ENCODE measurements at places on chromosomes 5 and 9.

DNA sequence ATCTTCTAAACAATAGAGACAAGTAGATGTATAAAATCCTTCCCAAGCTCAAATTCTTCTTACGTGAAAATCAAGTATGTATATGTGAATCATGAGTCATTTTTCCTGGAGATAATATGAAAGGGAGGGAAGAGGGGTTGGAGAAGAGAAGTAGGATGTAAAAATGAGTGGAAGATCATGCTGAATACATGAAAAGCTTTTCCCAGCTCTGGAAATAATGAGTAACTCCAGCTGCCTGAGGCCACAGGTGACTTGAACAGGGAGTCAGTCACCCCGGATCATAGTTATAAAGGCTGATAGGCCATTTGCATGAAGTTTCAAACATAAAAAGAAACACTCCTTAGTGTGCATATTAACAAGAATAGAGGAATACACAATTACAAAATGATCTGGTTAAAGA is 486.7 kb downstream of the EFNA5 start:
- no peak for DNase-seq

DNA sequence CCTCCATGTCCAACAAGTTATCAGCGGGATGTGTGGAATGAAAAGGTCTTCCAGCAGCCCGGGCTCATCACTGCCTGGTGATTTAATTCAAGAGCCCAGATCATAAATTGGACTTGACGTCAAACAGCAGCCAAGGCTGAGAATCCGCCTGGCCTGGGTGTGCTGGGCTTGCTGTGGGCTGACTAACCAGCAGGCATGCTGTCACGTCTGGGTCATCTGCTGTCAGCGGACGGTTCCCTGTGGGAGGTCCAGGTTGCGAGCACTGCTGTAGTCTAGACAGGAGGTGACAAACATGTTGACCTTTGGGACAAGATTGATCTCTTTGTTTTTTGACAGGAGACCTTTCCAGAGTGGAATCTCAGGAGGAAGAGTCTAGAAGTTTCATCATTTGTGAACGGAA is 289.7 kb downstream of the OSTF1 start:
- DNase-seq: no peak

- no peak for DNase-seq
These were observed 62.8 kb downstream of the INSYN2B start for GRCh38 chr5:169917500-169917899.

DNA sequence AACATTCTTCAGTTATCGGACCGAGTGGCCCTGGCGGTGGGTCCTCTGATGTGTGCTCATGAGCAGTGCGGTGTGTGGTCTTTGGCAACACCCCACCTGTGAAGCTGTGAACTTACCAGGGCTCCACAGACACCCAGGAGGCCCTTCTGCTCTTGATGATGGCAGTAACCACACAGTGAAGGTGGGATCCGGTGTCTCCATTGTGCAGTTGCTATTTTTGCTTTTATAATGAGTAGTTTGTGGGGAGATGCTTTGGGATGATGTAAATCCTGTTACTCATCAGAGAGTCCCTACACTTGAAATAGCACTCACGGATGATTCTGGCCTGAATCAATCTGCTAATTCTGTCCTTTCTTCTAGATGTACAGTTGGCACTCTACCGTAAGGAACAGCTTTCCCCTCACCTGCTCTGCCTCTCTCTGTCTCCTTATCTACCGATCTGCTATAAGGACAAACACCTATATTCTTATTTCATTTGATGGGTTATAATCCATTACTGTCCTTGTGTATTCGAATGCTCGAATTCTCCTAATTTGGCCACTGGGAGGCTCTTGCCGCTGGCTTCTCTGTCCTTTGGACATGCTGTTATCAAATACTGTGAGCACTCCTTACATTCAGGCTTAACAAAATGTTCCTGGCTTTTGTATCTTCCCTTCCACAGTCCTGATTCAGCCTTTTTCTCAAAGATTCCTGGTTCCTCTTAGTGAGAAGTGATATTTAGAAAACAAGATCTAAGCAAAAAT is 20.2 kb downstream of the ATPSCKMT start:
- no peak for DNase-seq

- peak; percentile 94 for DNase-seq
These were observed at the start of gene ST6GALNAC4 for GRCh38 chr9:127916720-127917581. TSS of gene ST6GALNAC4 (minus strand) at chr9:127917041. CDS start at chr9:127916419, 622 bp downstream.

DNA sequence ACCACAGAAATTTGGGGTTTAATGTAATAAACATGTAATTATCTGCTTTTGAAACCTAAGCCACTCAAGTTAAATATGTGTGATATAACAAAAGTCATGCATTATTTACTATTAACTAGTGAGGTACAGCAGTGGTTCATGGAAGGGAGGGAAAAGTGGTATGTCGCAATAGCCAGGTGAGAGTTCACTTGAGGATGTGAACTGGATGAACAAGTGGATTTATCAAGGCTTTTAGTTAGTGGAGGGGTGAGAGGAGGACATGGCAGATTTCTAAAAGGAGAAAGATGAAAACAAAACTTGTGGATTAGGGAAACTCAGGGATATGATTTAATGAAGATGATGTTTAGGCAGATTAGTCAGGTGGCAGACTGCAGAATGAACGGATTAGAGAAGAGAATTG is 141.3 kb upstream of the NFIB start:
- DNase-seq: no peak

- DNase-seq: no peak
These were observed 290.2 kb upstream of the PRDM9 start for GRCh38 chr5:23217159-23217558.

GRCh38 chr9:82488313-82489200 is 500.0 kb downstream of the SPATA31D1 start:
- no peak for DNase-seq

DNA sequence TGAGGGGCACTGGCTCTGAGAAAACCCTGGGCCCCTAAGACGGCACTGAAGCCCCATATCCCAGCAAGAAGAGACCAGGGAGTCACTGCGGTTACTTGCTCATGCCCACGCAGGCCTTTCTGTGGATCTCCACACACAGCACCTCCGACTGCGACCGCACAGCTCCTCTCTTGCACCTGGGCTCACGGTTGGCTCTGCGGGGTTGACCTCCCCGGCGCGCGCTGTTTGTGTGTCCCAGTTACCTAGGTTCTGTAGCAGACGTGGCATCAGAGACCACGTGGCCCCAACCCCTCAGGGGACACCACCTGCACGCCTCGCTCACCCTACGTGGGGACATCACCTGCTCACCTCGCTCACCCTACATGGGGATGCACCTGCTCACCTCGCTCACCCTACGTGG is 12.7 kb downstream of the LPCAT1 start:
- DNase-seq: no peak

DNA sequence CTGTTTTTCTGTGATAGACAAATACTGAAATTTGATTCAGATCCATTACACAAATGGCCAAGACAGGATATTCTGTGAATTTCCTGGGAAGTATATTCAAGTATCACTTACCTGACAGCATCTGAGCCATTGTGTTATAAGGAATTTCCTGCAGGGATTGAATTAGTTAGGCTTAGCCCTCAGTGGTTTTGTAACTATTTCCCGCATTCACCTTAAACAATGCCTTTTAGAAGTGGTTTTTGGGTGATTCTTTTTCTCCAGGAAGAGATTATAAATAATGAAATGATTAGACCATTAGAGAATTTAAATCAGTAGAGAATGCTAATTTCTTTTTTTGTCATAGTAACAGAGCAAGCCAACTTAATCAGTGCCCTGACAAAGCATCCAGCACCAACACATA is 30.6 kb downstream of the ITGA1 start:
- no peak for DNase-seq

DNA sequence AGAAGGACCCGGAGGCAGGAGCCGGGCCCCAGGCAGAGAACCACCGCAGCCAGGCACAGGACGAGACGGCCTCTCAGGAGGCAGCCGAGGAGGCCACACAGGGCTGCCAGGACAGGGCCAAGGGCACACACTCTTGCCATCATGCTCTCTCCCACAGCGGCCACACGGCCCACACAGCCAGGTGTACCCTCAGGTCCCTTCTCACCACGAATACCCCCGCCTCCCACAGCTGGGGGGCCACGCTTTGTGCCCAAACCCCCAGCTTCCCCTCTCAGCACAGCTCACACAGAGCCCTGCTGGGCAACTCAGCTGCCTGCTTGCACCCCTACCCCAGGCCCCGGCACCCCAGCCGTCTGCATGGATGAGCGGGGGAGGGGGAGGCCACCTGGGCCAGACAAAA is 5.3 kb downstream of the SSNA1 start:
- DNase-seq: no peak

DNA sequence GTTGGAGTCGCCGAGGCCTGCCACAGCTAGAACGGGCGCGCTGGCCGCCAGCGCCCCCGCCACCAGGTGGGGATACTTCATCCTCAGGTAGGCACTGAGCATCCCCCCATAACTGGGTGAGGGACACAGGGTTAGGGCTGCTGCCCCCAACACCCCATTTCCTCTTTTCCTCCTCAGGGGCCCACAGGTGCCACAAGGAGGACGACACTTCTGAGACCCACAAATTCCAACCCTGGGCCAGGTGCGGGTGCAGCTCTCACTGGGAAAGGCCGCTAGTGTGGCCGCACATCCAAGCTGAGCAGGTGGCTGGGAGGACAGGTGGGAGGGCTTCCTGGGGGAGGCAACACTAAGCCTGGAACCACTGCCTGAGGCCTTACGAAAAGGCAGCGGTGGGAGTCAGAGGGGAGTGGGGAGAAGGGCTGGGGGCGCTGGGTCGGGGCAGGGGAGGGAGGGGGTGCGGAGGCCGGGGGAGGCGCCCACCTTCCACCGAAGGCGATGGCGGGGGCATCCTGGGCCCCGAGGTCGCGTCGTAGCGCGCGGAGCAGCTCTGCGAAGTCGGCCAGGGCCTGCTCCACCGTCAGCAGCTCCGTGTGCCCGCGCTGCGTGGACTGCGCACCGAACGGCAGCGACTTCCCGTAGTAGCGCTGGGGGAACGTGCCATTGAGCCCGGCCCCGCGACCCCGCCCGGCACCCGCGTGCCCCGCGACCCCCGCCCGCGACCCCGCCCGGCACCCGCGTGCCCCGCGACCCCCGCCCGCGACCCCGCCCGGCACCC is 961 bp downstream of the DPP7 start:
- DNase-seq: no peak

- DNase-seq: no peak
These were observed 126.0 kb upstream of the ACO1 start for GRCh38 chr9:32258482-32258881.

DNA sequence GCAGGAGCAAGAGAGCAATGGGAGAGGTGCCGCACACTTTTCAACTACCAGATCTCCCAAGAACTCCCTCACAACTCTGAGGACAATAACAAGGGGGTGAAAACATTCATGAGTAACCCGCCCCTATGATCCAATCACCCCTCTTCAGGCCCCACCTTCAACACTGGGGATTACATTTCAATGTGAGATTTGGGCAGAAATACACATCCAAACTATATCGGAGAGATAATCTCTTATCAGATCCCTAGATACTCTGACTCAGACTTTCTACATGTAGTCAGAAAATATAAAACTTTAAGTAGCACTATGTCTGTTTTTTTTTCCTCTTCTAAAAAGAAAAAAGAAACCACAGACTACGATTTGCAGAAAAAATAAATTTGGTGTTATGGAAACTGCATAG is 1595.9 kb upstream of the NUDT12 start:
- DNase-seq: no peak

DNA sequence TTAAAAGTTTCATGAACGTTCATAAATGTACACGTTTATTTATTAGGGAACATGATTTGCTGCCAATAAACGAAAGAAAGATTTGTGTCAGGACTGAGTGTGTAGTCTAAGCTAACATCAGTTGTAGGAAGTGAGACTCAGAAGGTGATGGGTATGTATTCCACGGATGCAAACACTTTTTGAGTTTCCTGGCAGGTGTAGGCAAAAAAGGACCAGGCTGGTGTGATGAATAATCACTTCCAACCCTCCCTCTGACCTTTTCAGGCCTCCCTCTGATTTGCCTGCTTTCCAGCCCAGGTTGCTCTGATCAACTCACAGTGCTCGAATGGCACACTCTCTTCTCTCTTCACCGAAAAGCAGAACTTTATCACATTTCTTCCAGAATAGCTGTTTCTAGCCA is 51.8 kb downstream of the BASP1 start:
- no peak for DNase-seq
